Regular cardiac myocyte (primary cell): ENCODE measurements at places on chromosomes 16 and 17. TPM values are rescaled to one million over a fixed set of nuclear protein-coding genes. Genes with fewer than 3 reads are reported as not detected.

Gene C16orf54
- total RNA-seq, result not detected in 2 replicates

Gene TEKT5
- total RNA-seq, result not detected in 2 replicates

Gene CCL15
- not detected in 2 replicates for total RNA-seq

Gene GNGT2
- total RNA-seq, result 0.38 and 0.56 TPM in 2 replicates

Gene MMP15
- 3.1 and 3.5 TPM in 2 replicates for total RNA-seq

Gene PABPN1L
- total RNA-seq, result not detected in 2 replicates

Gene CBX2
- total RNA-seq, result 0.28 and 1.3 TPM in 2 replicates

Gene ST6GALNAC1
- not detected in 2 replicates for total RNA-seq

Gene EPN3
- not detected in 2 replicates for total RNA-seq
